Right forelimb (tissue), 1 donor: ENCODE measurements at places on chromosomes 3 and 15.

DNA sequence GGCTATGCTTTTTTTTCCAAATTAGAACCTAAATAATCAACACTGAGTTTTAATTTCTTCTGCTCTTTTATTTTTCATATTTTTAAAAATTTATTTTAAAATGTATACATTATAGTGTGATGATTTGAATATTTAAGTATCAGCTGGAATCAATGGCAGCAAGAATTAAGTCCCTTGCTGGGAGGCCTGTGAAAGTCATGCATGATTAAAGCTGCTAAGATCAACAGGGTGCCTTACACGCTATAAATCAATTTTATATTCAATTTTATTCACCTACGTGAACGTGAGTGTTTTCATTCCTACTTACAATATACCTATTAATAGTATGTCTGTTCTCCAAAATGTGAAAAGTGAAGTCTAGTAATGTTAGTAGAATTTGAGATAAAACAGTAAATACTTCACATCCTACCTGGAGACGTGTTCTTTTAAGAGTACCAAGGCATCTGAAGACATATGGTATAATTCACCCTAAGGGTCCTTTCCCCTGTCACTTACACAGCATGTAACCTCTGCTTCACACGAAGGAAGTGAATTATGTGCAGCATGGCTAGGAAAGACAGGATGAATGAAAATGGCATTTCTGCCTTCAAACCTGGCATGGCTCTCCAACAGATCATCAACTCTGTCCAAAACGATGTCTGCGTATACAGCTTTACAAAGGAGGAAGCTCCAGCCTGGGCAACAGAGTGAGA, 640.4 kb upstream of the ROBO1 start:
- DNase-seq: no peak

- no peak for DNase-seq
Measured at GRCh38 chr3:86790884-86791549, 199.9 kb downstream of the VGLL3 start.

DNA sequence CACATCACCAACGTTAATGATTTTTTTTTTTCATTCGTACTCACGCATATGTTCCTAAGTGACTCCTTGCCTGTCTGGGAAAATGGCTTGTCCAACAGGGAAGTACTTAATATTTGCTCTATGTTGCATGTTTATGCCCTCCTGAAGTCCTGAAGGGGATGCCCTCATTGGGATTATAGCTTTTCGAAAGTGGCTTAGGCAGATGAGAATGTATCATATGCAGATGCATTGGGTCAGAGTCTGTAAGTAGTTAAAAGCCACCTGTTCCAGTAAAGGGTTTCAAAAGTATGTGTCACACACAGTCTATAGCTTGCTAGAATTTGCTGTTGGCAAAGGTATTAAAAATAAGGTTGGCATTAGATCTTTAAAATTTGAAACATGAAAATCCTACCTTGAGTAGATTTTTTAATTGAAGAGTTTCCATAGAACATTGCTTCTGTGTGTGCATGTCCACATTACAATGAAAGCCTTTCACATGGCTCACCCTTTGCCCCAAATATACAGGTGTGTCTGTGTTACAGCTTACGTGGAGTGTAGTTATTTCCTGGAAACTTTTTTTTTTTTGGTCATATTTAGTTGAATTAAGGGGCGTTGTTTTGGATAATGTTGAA, 2.1 kb downstream of the ABHD17C start:
- DNase-seq: no peak

GRCh38 chr3:19539518-19540392, 391.4 kb downstream of the KCNH8 start:
- DNase-seq: no peak

- DNase-seq: no peak
Measured at GRCh38 chr15:74406992-74407705, 26.6 kb downstream of the SEMA7A start.

DNA sequence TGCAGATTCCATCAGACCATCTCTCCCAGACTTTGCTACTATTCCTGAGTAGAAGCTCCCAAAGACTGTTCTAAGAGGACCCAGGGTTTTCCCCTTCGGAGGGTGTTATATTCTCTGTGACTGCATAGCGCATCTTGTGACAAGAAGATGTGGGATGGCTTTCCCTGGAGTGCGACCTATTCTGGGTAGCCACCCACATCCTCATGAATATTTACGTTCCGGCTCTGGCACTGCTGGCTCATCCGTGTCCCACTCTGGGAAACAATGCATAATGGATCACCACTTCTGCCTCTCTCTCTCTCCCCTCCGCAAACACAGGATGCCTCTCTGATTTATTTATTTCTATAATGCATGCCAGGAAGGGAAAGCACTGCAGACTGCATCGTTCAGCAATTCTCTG, 166.1 kb downstream of the PYDC2 start:
- no peak for DNase-seq

- DNase-seq: no peak
Measured at GRCh38 chr3:152071924-152072323, 196.8 kb upstream of the MBNL1 start.

DNA sequence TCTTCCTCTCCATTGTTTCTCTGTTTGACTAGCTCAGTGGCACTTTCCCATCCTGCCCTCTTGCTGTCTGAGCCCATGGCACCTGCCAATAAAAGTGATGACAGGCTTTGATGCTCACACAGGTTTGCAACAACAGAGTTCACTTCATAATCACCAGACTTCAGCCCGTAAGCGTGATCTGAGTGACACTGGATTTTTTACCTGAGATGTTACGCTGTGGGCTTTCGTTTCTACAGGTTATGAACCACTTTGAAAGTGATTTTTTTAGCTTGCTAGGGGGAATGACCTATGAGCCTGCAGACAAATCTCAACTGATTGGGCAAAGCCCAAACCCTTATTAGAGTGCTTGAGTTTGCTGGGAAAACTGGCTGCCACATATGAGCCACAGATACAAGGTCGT, 173.9 kb upstream of the ICE2 start:
- DNase-seq: no peak

GRCh38 chr3:20326541-20326940, 140.5 kb upstream of the SGO1 start:
- no peak for DNase-seq

GRCh38 chr3:100389025-100389424, 11.9 kb downstream of the TOMM70 start:
- no peak for DNase-seq

DNA sequence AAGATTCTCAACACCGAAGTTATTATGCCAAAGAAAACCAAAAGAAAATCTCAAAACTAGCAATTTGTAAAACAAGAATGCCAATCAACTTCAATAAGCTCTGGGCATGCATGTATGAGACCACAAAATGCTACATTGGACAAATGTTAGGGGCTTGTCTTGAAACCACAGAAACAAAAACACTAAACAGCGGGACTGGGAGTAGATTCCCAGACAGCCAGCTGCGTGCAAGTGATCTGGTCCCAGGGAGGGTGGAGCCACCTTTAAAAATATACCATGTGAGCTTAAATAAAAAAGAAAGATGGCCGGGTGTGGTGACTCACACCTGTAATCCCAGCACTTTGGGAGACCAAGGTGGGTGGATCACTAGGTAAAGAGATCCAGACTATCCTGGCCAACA, 163.6 kb upstream of the PRICKLE2 start:
- no peak for DNase-seq

DNA sequence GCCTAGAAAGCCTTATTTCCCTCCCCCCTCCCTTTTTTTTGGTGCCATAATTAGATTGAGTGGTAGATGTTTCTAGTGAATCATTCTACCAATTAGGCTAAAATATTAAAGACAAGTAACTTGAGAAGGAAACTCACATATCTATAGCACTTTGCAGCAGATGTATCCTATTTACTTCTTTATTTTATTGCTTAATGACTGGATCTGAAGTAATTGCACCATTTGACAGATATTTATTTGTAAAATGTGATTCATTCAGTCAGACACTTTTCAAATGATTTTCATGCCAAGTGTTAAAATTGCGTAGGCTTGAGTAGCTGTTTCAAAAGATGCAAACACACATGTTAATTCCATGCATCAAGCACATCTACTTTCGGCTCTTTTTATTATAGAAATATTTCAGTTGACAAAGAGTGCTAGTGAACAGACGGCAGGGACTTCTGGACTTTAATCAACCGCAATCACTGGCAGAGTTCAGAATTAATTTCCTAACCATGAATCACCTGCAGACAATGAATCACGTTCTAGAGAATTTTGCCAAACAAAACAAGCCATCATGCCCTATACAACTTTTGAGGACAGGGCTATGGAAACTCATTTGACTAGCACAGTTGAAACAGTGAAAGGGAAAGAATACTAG, 636.8 kb downstream of the MECOM start:
- no peak for DNase-seq

DNA sequence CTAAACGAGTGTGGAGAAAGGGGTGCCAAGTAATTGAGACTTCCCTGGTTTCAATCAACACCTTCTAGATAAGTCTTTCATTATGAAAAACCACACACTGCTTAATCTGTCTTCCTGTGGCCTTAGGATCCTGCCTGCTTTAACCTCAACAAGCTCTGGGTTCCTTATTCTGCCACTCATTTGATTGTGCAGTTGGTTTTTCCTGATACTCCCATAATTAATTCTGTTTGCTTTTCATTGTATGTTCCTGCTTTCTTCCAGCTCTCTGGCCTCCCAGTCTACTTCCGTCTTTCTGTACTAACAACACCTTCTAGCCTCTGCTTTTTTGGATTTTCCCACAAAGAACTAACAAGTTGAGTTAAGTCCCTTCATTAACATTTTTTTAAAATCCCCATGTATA, 20.2 kb upstream of the GCNT3 start:
- no peak for DNase-seq

GRCh38 chr3:76361010-76361409, 575.7 kb upstream of the ZNF717 start:
- DNase-seq: no peak

DNA sequence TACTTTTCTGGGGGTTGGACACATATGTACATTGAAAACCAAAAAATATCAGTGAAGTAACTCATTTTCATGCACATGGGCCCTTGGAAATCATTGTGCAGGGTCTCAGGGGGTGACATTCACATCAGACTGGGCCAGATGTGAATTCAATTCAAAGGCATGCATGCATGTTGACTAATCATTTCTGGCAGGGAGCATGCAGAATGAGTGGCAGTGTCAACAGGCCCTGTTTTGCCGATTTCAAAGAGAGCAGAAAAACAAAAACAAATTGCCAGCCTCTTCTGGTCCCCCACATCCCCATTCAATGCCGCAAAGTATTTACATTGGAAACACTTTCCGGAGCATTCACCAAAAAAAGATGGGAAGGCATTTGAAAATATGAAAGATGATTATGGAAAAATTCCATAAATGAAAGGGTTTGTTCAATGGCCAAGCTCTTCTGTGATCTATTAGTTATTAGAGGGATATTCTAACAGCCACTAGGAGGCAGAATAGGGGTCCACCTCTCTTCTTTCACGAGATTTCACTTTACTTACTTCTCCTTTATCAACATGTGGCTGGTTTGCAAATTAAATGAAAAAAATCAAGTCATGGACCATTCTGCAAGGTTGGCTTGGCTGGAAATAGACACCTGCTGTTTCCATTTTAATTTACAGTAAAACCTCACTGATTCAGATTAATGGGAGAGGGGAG, 119.9 kb upstream of the FEZF2 start:
- DNase-seq: no peak

DNA sequence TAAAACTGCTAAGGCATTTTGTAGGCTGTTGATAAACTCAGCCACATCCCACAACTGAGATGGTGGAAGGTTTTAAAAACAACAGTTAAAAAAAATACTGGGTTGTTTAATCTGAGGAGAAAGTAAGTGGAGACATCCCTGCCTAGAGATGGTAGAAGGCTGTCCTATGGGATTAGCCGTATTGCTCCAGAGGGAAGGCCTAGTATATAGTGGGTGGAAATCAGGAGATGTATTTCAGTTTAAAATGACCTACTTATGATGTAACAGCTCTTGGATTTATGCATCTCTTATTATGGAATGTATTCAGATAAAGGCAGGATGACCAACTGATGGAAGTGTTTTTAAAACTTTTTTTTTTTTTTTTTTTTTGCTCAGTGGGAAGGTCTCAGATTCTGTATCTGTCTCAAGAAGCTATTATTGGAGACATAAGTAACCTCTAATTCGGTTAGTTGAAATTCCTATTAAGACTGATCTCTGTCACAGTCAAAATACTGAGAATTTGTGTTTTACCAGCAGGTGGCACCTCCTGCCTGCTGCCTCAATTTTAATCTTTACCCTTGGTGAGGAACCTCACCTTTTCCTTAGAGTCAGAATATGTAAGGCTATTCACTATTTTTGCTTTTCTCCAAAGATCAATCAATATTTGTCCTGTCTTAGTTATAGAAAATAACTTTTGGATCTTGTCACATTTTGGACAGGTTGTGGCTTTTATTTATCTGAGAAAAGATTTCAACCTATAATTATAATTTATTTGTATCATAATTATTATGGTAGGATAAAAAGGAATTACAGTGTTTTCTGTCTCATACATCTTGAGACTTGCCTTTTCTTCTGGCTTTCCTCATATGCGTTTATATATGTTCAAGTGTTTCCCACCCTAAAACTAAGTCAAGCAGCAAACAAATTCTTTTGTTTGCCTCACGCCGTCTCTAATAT, 63.0 kb downstream of the VPS8 start:
- no peak for DNase-seq

DNA sequence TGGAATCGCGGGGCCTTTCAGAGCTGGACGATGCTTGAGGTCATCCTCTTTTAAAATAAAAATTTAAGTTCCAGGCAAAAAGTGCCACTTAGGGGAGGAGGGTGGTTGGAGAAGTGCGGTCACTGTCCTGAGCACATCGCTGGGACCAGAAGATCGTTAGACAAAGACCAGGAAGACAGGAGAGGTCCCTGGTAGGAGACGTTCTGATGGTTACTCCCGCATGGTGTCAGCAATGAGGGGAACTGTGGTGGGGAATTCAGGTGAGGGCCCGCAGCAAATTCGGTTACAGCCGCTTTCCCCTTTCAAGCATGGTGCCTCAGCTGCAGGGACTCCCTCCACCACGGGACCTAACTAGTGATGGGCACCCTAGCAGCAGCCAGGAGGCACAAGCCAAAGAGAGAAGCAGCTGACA, 1.0 kb upstream of the ISY1 start:
- DNase-seq: peak; percentile 58

DNA sequence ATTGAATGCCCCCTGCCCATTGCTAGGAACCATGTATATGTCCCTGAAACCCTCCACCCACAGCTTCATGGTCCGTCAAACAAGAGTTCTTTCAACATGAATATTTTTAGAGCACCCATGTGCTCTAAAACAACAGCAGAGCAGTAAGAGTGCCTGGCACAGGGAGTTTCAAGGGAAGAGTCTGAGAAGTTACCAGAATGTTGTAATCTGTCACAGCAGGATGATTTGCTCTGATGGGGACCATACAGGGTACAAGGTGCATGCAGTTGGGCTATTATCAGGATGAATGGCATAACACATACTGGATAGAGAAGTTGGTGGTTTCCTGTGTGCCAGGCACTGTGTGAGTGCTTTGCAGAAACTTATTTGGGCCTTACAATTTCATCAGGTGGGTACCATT, 27.8 kb upstream of the FLNB start:
- no peak for DNase-seq

- DNase-seq: no peak
Measured at GRCh38 chr3:126758026-126758425, 54.0 kb downstream of the CHCHD6 start.

DNA sequence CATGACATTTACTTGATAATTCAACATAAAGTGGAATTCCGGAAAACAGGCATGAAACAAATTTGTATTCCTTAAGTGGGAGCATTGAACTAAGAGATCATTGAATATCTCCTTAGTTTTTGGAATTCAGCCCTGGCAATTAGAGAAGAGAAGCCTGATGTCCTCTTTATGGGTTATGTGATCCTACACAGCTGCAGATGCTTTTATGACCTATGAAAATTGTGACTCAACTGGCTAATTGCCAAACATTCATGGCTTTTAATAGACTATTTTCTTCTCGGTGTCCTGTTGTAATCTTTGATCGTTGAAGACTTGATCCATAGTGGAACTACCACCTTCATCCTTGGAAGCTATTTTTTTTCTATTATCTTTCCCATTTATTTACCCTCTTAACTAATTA, 46.1 kb downstream of the AGBL1 start:
- DNase-seq: no peak
